ENCODE measurements at places on chromosomes 16 and 17.
A peak's percentile ranks its signal among the peaks of the same experiment; 100 is the strongest.

GRCh38 chr17:57597531-57598453 lies 147.3 kb downstream of the CCDC182 start:
- peak; percentile 32 for DNase-seq

GRCh38 chr17:1007310-1008007 lies 10.5 kb downstream of the TIMM22 start:
- no peak for DNase-seq

DNA sequence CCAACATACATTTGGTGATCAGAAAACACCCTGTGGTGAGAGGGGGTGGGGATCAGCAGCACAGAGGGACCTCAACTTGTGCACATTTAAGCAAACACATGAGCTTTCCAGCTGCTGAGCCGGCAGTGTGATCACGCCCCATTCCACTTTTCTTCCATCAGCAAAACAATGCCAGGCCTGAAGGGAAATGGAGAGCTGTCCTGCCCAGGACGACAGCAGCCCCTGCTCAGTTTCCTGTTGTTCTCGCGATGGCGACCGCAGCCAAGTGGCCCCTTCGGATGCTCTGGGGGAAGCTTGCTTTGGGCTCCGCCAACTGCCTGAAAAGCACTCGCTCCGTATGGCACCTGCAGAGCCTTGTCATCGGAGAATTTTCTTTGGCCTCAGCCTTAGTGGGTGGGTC lies 272.3 kb downstream of the FOXL1 start:
- no peak for DNase-seq

GRCh38 chr17:56608944-56609343 lies 15.4 kb downstream of the NOG start:
- DNase-seq = no peak

DNA sequence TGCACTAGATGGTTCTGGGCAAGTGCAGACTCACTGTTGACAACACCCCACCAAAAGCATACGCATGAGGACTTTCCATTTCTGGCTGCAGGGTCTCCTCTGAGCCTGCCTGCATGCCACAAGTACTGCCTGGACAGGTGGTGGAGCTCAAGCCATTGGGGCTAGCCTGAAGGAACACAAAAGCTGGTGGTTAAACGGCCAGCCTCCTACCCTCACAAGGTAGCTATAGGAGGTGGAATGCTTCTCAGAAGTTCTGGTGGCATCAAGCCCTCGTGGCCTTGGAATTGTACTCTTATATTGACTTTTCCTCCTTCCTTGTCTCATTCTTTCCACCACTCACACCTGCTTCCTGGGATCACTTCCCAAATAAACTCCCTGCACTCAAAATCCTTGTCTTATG lies 56.6 kb upstream of the BCAR1 start:
- DNase-seq = no peak

DNA sequence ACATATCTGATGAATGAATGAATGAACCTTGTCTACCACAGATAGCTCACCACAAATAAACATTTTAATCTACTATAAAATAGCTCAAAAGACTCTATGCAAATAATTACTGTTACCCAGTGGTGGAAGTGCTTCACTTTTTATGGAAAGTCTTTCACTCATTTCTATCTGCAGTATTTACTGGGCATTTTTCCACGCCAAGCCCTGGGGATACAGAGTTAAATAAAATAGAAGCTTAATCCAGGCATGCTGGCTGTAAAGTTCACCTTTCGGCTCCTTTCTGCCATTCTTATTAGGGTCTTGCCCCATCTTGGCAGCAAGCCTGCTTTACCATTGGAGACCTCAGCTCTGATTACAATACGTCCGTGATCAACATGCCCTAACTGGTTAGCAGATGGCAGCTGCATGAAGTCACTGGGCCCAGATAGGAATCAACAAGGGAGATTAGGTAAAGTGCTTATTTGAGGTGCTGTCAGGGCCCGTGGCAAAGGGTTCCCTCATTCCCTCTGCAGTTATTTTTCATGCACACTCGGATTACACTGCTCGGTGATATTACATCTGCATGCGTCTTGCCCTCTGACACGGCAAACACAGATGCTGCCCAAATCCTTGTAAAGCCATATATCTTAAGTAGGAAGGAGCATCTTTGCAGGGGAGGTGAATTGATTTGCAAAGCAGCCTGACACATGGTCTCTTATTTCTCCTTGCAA lies 648.9 kb downstream of the WWOX start:
- no peak for DNase-seq

DNA sequence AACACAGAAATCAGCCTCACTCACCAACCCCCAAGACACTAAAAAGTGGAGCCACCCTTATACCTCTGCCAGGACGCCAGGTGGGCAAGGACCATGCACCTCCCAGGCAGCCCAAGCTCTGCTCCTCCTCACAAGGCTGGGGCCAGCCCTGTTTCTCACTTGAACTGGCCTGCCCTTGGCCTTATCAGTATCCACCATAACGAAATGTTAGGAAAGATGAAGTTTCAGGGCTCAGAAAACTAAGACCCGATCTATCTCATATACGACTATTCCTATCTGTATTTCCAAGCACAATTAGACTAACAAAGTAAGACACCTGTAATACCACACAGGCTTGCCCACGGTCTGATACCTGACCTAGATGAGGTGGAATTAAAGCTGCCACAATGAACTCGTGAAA lies 6.9 kb downstream of the FBXO31 start:
- DNase-seq = no peak

- DNase-seq = no peak
These were observed 369.8 kb downstream of the UTP18 start for GRCh38 chr17:51630101-51630671.

DNA sequence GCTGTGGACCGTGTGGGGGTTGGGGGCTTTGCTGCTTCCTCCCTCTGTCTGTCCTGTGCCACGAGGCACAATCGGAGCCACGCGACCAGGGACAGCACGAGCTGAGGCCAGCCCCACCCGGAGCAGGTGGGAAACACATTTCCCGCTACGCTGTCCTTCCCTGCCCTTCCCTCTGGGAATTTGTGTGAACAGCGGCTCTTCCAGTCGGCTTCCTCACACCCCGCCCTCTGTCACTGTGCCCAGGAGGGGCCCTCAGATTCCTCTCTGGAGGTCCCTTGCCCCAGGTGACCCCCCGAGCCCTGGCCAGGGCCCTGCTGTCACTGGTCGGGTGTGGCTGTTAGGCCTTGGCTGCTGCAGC lies 19.6 kb downstream of the SPIRE2 start:
- DNase-seq = no peak

GRCh38 chr16:58025351-58026138 lies at the start of gene MMP15:
Gene MMP15 (plus strand): TSS chr16:58025754. CDS start chr16:58026351, 597 bp downstream.
- DNase-seq = peak; percentile 60

GRCh38 chr17:51673070-51673469 lies 412.7 kb downstream of the UTP18 start:
- no peak for DNase-seq

DNA sequence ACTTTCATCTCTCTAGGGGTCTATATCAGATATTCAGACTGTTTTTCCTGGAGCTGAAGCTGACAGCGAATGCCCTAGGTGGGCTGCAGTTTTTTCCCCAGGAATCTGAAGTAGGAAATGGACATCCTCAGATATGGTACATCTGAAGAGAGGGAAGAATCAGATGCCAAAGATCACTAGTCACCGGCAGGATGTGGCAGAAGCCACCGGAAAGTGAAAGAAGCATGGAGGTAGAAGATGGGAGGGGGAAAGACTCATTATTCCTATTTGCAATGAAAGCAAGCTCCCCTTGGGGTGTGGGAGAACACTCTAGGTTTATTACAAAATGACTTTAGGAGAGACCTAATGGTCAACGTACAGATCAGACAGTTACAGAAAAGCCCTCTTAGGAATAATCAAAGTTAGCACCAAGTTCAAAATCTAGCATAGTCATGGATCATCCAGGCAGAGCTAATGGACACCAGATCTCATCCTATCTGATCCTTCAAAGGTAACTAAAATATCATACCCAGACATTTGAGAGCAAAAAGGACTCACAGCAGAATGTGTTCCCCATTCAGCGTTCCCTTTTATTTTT lies 110.7 kb downstream of the HS3ST3A1 start:
- no peak for DNase-seq

DNA sequence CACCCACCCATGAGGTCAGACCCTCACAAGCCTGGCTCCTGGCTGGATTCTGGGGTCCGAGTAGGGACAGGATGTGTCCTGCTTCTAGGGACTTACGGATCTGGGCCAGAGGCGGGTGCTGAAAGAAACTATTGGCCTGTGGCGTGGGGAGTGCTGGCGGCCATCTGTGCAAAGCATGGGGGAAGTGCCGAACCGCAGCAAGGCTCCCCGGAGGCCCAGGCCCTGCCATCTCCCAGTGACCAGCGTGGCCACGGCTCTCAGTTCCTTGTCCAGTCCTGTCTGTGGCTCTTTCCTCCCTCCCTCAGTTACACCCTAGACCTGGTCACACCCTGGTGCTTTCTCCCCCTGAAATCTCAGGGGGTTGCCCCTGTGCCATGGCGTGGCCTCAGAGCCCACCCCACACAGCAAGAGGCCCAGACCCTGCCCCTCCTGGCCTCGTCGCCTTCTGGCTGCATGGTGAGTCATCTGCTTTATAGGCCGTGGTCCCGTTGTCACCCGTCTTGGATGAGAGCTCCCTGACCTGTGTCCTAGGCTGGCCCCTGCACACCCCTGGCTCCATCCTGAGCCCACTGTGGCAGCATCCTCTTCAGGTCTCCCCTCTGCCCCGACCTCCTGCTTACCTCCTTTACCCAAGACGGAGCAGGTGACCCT lies 54.5 kb downstream of the PRMT7 start:
- DNase-seq = no peak

DNA sequence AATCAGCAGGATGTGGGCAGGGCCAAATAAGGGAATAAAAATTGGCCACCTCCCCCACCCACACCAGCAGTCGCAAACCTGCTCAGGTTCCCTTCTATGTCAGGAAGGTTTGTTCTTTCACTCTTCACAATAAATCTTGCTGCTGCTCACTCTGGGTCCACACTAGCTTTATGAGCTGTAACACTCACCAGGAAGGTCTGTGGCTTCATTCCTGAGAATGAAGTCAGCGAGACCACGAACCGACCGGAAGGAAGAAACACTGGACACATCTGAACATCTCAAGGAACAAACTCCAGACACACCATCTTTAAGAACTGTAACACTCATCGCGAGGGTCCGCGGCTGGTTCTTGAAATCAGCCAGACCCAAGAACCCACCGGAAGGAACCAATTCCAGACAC lies 115.5 kb upstream of the TBX2 start:
- DNase-seq = no peak

DNA sequence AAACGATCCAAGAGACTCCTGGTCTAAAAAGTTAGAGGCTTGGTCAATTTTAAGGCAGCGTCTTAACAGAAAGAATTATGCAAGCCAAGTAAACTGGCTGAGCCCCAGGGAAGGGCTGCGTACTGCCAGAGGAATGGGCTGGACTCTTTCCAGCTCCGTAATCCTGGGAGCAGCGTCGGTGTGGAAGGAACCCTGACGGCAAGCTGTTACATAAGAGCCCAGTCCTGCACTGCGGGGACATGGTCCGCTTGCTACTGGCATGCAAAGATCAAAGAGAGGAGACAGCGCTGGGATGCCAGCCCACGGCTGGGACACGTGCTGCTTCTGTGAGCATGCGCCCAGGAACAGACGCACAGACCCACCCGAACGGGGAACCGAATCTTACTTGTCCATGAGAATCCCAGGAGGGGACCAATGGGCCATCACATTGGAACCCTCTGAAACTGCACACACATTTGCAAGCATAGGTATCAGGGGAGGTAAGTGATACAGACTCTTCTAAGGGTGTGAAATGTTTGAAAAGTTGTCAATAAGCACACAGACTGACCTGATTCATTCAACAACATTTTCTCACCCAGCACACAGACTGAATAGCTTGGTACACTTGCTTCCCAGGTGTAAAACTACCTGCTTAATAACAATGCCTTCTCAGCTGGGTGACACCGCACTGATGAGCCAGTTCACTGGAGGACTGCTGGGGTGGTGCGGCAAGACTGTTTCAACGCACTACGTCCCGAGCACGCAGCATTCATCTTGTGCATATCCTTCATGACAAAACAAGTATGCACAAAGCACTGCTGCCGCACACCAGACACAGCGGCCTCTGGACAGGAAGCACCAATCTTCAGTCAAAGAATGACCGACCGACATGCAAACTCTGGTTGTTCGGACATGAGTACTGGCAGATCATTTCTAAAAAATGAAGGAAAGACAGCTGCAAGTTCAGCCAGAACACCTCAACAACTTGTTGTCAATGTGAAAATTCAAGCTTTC lies 94.9 kb downstream of the ANKRD11 start:
- DNase-seq = no peak

DNA sequence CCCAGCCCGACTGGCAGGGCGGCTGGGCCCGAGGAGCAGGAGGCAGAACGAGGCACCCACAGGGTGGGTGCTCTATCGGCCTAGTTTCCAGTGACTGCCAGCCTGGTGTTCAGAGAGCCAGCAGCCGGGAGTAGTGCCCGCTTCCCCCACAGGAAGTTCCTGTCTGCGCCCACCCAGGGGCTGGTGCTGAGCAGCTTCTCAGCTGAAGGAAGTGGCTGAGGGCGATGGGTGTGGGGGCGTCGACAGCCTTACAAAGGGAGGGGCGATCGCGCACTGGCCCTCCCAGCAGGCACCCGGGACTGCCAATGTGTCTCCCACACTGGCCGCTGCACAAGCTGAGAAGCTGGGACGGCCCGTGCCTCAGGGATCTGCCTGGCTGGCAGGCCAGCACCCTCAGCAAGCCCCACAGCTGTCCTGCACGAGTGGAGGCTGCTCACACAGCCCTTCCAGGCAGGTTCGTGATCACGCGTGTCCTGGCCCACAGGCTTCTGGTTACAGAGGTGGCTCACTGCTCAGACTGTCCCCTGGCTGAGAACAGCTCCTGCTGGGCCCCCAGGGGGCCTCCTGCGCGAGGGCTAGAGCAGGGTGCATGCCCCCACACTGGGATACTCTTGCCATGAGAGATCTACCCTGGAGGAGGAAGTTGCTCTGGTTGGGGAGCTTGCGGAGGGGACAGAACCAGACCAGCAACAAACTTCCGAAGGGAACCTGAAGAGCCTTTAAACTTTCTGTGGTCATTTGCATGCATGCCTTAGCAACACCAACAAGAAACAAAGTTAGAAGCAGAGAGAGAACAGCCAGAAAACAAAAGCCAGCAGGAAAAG lies 2.5 kb downstream of the RNF166 start:
- peak; percentile 86 for DNase-seq

DNA sequence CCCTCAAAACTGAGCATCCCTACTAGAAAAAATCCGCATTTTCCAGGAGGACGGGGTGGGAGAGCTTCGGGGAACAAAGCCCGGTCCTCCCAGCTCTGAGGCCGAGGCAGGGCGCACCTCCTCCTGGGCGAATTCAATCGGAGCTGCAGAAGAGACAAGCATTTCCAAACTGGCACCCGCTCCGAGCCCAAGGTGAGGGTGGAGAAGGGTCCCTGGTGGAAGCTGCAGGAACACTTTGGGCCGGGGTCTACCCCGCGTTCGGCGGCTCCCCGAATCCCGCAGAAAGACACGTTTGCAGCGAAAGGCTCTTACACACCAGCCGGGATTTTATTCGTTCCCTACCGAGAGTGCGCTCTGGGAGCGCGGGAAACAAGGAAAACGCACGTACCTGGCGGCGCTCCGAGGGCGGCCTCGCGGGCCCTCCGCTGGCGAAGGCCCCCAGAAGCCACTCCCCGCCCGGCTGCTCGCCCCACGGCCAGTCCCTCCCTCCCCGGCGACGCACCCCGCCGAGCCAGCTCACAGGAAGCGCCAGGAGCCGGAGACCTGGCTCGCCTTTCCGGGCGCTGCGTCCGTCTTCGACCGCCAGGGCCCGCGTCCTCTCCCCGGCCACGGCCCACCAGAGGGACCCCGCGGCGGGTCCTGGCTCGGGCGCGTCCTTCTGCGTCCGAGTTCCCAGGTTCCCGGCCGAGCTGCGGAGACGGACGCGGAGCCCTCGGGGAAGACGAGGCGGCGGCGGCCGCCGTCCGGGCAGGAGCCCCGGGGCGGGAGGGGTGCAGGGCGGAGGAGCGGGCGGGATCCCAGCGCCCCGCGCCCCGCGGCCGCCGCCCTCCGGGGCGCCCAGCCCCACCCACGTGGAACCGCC lies 49.8 kb upstream of the BAHCC1 start:
- DNase-seq = peak; percentile 65

Data from activated CD4-positive, alpha-beta T cell treated with anti-CD3 and anti-CD28 coated beads, Interleukin-10, Interleukin-2, amounts not matched to agents 100 ng/mL and 50 ng/mL, durations not matched to agents 16 hours and 8 hours (primary cell).